ENCODE measurements at places on chromosomes 6 and 20.

DNA sequence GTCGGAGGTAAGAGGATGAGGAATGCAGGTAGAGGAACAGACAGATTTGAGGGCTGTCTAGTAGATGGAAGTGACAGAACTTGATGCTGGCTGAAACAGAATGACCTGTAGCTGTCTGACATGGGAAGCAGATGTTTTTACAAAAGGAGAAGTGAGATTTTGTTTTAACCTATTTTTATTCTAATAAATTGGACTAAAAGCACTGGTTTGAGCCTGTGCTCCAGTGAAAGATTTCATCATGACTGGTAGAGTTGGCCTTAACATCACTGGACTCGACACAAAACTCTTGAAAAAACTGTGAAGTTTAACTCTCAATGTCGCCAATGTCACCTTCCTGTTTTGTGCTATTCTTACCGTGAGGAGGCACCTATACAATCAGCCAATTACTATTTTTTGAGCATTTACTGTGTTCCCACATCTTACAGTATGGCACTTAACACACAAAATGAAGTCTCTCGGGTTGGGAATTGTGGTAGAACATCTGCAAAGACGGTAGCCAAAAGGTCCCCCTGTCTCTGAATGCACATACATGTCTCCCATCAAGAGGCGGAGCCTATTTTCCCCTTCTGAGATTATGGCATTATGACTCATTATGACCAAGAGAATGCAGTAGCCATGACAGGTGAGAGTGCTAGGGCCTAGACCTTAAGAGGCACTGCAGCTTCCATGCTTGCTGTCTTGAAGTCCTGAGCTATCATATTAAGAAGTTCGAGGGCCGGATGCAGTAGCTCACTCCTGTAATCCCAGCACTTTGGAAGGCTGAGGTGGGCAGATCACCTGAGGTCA lies 93.2 kb downstream of the FOXF2 start:
- no peak for DNase-seq

- no peak for DNase-seq
These were observed 5.1 kb downstream of the UBE2C start for GRCh38 chr20:45817376-45818194.

DNA sequence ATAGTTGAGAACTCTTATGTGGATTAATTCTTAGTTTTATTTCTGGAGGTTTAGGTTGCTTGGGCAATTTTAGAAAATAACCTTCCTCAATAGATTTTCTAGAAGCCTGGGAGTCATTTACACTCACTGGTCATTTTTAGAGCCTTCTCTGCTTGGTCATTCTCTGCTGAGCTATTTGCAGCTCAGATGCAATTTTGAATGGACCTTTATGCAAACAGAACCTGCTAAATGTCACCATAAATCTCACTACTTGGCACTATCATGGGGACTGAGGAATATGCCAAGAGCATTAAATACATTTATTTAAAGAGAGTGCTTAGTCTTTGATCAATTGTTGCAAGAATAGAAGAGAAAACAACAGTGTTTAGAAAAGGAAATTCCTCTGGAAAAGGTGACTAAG lies 154.0 kb downstream of the CLVS2 start:
- DNase-seq: no peak

- DNase-seq: no peak
These were observed 7.0 kb downstream of the SERAC1 start for GRCh38 chr6:158160932-158161539.

DNA sequence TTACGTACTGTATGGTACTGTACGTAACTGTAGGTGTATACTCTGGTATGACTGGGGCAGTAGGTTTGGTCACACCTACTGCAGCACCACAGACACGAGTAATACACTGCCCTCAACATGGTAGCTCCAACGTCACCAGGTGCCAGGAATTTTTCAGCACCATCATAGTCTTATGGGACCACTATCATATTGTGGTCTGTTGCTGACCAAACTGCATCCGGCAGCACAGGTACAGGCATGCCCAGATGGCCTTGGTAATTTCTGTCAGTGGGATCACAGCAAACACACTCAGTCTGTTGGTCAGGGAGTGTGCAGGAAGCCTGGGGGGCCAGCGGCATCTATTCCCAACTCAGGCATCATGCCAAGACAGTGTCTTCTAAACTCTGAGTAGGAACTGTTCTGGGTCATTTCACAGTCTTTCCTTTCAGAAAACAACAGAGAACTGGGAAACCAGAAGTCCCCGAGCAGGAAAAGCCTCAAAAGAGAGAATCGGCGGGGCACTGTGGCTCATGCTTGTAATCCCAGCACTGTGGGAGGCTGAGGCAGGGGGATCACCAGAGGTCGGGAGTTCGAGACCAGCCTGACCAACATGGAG lies 5.8 kb downstream of the YTHDF1 start:
- DNase-seq: no peak

GRCh38 chr20:34713194-34713943 lies 9.2 kb downstream of the TP53INP2 start:
- no peak for DNase-seq

- DNase-seq: no peak
These were observed 204.8 kb downstream of the TPBG start for GRCh38 chr6:82568290-82568993.

DNA sequence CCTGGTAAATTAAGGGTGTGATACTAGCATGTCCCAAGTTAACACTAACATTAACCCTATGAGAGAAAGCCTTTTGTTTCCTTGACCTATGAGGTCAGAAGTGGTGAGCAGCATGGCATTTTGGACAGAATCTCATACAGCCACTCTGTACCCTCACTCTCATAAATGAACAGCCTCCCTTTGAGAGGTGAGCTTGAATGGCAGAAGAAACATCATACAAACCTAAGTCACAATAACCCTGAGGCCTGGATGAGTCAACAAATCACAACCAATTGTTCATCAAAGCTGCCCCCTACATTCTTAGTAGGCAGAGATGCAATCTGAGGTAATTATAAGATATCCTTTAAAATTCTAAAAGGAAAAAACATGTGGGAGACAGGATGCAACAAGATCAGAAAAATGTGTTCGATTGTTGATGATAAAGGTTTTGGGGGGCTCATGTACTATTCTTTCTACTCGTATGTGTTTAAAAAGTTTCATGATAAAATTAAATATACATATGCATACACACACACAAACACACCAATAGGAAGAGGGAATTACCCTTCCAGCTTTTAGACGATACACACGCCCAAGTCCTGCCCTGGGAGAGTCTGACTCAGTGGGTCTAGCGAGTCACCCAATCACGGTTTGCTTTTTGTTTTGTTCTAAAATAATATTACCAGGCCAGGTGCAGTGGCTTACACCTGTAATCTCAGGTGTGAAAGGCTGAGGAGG lies 117.3 kb downstream of the ARHGAP18 start:
- DNase-seq: no peak

DNA sequence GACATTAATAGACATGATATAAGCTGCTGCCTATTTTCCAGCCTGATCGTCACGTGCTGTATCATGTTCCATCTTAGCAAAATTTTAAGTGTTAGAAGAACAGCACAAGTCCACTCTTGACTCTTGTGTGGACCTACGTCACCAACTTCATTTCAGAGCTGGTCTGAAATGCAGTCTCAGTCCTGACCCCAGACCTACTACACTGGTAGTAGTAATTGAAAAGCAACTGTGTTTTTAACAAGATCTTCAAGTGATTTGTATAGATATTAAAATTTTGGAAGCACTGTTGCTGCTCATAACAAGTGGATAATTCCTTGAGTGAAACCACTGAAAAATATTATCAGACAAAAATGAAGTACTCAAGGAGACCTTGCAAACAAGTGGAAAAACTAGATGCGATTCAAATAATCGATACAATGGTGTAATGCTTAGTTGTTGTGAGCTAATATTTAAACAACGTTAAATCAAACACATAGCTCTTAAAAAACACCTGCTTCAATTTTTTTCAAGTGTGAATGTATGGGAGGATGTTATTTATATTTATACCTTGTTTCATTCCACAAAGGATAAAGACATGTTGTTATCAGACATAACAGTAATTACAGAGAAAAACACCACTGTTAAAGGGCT lies 110.9 kb upstream of the JAG1 start:
- no peak for DNase-seq

- no peak for DNase-seq
These were observed 224.4 kb upstream of the EXOC2 start for GRCh38 chr6:917296-917695.

All from stimulated activated CD4-positive, alpha-beta T cell treated with anti-CD3 and anti-CD28 coated beads, Interleukin-2, amount 100 ng/mL, for 48 hours (primary cell).